ENCODE measurements at places on chromosomes 6 and 20. TPM values are rescaled to one million over a fixed set of nuclear protein-coding genes. Genes with fewer than 3 reads are reported as not detected.

CRISP3 gene
- not detected for total RNA-seq

FAM184A gene
- not detected for total RNA-seq

BPI gene
- not detected for total RNA-seq

MYMX gene
- total RNA-seq = not detected

KIAA0408 gene
- 7.1 TPM for total RNA-seq

GPR6 gene
- total RNA-seq = not detected

All from A549 treated with DMSO at 1 μM for 4 hours (cell line).